ENCODE measurements at places on chromosomes 1 and 21. TPM values are rescaled to one million over a fixed set of nuclear protein-coding genes. Genes with fewer than 3 reads are reported as not detected.

DNA sequence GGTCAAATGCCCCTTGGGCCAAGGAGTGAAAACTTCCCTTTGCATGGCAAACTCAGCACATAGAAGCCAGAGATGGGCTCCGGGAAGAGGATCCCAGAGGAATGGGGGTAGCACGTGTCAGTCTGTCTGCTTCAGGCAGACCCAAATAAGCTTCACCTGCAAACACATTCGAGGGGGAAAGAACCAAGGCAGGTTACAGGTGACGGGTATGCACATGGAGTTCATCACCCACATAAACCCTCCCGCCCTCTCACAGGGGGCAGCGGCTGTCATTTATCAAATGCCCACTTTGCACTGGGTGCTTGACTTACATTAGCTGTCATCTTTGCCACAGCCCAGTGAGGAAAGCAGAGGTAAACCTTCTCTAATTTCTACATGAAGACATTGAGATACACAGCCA lies 73.0 kb upstream of the TLR5 start:
- DNase-seq: no peak

Gene FMO2
- 45.2 TPM for total RNA-seq

Gene SPRR2B
- total RNA-seq: not detected

GRCh38 chr1:245475961-245476516 lies 321.3 kb downstream of the KIF26B start:
- no peak for DNase-seq

DNA sequence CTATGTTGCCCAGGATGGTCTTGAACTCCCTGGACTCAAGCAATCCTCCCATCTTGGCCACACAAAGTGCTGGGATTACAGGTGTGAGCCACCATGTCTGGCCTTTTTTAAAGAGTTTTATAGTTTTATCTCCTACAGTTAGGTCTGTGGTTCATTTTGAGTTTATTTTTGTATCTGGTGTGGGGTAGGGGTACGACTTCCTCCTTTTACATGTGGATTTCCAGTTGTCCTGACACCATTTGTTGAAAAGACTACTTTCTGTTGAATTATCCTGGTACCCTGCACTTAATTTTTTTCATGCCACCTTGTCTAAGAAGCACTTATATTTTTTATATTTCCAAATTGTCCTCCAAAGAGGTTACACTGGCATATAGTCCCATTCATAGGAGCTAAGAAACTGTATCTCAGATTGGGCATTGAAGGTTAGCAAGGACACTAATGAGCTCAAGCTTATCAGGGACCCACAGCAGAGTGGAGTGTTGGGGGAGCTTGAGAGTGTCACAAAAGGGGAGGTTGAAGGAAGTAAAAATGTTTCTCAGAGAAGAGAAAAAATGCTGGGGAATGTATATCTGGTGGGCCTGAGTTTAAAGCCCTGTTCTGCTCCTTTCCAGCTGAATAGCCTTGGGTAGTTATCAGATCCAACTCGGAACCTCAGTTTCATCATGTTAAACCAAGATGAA lies 23.4 kb upstream of the MEF2D start:
- no peak for DNase-seq

Gene E2F2
- 0.29 TPM for total RNA-seq

DNA sequence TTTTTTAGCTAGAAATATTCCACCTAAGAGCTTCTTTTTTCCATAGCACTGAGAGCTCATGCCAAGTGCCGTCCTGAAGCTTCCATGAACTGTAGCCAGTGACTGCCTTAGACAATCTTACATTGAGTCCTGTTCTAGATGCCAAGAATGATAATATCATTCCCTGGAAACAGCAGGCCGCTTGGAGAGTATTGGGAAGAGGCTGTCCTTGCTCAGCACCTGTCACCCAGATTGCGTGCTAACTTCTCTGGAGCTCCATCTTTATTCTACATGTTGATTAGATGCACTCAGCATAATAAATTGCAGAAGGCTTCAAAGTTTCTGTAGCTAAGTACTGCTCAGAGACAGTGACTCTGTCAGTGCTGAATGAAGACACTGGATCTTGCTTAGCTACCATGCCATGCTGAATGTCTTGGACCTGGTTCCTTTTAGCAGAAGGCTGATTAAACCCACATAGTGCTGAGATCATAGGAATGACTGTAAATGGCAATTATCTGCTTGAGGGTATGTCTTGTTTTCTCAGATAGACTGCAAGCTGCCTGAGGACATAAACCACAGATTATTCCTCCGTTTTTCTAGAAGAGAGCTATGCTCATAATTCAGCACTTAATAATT lies 83.1 kb upstream of the IRF2BP2 start:
- no peak for DNase-seq
